ENCODE measurements at places on chromosomes 1 and 21. TPM values are rescaled to one million over a fixed set of nuclear protein-coding genes. Genes with fewer than 3 reads are reported as not detected.

Gene CNR2
- not detected for total RNA-seq

Gene SHISAL2A
- total RNA-seq = not detected

Gene SLAMF8
- not detected for total RNA-seq

Gene TBX15
- total RNA-seq = not detected

Gene SZT2
- 16.2 TPM for total RNA-seq

Gene ADAMTS4
- 0.14 TPM for total RNA-seq

Gene HIVEP3
- 0.20 TPM for total RNA-seq

Gene ERICH3
- not detected for total RNA-seq

Gene GBP1
- 4.9 TPM for total RNA-seq

Gene WNT3A
- total RNA-seq = not detected

Gene CLCA1
- total RNA-seq = not detected

Gene HPCA
- total RNA-seq = not detected

Gene HHIPL2
- total RNA-seq = 24.7 TPM

GRCh38 chr1:74523873-74524480 lies 11.6 kb upstream of the LRRC53 start:
- no peak for DNase-seq

- no peak for DNase-seq
Observed at GRCh38 chr1:231964241-231964640, 337.7 kb downstream of the DISC1 start.

GRCh38 chr1:89311757-89312156 lies 39.1 kb upstream of the GBP5 start:
- DNase-seq = no peak

DNA sequence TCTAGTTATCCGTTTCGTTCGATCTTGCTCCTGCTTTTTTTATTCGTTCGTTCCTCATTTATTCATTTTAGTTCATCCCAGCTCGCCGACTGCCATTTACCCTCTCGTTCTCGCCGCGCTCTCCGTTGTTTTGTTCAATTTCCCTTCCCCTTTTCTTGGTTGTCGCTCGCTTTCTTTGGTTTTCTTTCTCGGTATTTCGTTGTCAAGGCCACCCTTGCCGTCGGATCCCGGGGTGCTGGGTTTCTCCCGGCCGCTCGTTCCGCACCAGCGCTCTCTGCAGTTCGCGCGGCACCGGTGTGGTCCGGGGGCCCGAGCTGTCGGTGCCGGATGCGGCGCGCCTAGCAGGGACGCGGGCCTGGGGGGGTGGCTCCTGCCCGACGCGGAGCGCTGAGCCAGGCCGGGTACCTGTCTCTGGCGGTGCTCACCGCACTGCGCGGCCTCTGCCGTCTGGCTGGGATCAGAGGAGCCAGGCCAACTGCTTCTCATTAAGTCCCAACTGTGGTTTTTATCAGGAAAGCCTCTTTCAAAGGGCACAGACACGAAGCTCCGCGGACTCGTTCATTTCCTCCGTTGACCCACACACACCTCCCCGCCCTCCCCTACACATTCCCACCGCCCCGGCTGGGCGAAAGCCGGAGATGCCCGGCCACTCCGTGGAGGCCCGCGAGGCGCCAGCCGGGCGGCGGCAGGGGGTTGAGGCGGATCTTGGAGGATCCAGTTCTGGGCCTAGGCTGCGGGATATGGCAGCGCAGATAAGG lies 1.6 kb downstream of the ALX3 start:
- DNase-seq = no peak

GRCh38 chr1:208923946-208924720 lies 659.4 kb upstream of the CAMK1G start:
- DNase-seq = no peak

- DNase-seq = no peak
Observed at GRCh38 chr1:214367841-214368240, 86.9 kb downstream of the SMYD2 start.

DNA sequence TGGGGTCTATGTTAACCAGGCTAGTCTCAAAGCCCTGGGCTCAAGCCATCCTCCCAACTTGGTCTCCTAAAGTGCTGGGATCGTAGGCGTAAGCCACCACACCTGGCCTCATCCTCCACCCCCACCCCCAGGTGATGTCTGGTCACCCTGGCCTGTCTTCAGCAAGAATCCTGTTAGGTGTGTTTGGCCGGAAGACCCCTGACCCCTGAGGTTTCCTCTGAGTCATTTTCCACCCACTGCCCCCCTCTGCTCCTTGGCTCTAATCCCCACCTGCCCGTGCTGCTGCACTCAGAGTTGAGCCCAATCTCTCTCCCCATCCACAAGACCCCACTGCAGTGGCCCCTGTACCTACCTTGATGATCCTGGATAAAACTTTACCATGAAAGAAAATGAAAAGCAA lies 25.2 kb downstream of the SLC66A1 start:
- DNase-seq = no peak

- no peak for DNase-seq
Observed at GRCh38 chr1:20936216-20936615, 149.1 kb upstream of the HP1BP3 start.

DNA sequence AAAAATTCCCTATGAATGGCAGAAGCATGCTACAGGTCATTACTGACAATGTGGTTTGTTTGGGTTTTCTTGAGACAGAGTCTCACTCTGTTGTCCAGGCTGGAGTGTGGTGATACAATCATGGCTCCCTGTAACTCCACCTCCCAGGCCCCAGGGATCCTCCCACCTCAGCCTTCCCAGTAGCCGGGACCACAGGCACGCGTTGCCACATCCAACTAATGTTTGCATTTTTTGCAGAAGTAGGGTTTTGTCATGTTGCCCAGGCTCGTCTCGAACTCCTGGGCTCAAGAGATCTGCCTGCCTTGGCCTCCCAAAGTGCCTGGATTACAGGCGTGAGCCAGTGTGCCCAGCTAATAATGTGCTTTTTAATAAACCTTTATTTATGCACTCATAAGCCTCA lies 259.1 kb downstream of the NFIA start:
- DNase-seq = no peak

GRCh38 chr1:174769961-174770549 lies 229.7 kb upstream of the CACYBP start:
- DNase-seq = peak; percentile 65

- no peak for DNase-seq
Observed at GRCh38 chr1:19706136-19706535, 41.5 kb downstream of the HTR6 start.

DNA sequence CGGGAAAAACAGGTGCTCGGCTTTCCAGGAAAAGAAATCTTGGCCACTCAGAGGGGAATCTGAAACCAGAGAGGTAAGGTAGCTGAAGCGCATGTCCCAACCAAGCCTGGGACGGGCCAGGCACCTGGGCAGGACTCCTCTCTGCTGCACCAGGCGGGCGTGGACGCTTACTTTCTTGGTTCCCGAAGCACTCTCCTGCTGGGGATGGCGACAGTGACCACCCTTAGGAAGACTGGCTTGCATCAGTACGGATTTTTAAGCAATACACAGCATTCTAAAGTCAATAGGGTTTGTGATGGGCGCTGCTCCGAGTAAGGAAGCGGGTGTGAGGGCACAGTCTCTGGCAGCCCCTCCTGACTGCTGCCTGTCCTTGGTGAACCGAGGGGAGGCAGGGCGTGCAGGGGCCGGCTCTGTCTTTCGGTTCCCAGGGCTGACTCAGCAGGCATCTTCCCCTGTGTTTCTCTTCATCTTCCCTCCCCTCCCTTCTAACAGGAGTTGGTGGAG lies 74.9 kb upstream of the ANGPTL1 start:
- no peak for DNase-seq

DNA sequence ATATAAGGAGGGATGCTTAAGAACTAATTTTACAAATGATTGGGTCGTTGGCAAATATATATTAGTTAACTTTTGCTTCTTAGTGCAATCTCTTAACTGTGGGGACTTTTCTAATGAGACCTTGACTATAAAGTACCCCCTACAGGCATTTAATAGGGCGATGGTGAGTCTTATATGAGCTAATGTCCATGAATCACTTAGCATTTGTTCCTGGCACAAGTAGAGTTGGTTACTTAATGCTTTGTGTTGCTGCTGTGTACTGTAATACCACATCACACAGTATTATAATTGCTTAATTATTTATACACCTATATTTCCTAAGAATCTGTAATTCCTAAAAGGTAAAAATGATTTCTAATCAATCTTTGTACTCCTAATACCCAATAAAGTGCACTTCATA lies 25.3 kb upstream of the TMCO1 start:
- DNase-seq = no peak

GRCh38 chr1:228241259-228241658 lies 33.4 kb downstream of the OBSCN start:
- DNase-seq = no peak

DNA sequence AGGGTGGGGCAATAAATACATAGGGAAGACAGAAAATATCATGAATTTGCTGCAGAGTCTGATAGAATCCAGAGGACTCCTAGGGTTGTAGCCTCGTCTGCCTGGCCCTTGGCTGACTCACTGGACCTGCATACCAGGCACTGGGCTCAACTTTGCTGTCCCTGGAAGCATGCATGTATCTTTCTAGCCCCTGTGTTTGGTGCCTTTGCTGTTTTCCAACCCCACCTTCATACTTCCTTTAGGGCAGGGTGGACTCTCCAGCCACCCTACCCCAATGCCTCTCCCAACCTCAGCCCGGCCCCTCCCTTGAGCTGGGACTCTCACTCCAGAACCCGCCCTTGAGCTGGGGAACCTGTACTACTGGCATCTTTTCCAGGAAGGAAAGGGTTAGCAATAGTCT lies 1.2 kb downstream of the RAB25 start:
- DNase-seq = no peak

- DNase-seq = no peak
Observed at GRCh38 chr1:222331765-222332164, 216.1 kb downstream of the HHIPL2 start.

- DNase-seq = no peak
Observed at GRCh38 chr1:206480211-206480610, 9.9 kb downstream of the IKBKE start.

GRCh38 chr1:101918277-101918676 lies 78.4 kb downstream of the OLFM3 start:
- no peak for DNase-seq

GRCh38 chr1:116020668-116021272 lies 44.5 kb downstream of the SLC22A15 start:
- DNase-seq = peak; percentile 48

DNA sequence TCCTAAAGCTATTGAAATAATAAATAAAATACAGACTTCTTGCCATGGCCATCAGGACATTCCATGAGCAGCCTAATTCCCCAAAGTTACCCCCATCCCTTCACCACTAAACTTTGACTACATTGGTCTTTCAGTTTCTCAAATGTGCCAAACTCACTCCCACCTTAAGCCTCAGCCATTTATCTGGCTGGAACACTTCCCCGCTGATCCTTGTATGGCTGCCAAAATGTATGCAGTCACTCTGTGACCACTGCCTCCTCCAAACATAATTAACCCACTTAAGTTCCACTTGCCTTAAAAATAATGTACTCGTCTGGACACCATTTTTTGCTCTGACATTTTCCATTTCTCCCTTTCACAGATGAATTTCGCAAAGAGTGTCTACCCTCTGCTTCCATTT lies 407.4 kb downstream of the NTNG1 start:
- DNase-seq = no peak

- DNase-seq = no peak
Observed at GRCh38 chr1:207711285-207711684, 40.6 kb upstream of the CD46 start.

DNA sequence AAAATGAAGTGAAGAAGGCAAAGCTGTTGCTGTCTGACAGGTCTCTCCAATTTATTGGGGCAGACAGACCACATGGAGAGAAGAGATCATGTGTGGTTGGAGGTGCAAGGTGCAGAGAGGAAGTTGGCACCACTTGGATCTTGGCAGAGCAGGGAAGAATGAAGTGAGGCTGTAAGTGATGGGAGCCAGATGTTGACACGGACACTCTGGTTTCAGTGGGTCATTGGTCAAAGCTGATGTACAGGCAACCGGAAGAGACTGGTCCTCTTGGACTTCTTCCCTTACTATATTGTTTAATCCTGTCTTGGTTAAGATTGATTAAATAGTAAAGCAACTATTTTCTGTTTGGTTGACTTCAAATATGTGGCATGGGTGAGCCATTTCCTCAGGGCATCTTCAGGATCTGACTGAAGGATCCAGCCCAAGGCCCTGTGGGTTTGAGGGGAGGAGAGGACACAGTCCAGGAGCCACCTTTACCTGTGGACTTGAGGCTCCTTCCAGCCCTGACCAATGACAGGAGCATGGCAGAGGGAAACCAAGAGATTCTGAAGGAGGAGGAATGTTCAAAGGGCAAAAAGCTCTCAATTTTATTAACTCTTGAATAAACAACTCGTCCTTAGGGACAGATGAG lies 49.4 kb downstream of the NENF start:
- no peak for DNase-seq

DNA sequence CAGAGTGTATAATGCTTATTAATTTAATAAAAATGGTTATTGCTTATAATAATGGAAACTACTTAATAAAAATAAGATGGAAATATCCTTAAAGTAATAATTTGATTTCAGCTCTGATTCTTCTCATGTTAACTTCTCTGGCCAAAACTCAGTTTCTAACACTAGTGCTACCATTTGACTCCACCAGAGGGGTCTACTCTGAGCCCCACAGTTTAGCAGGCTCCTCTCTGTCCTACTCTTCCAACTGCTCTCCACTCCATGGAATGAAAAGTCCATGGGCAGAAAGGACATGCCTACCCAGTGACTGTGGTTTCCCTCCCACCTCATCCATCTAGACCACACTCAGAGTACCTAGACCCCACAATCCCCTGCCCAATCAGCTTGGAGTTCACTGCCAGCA lies 489.1 kb upstream of the CAMK1G start:
- no peak for DNase-seq
